AG04449 (cell line): ENCODE measurements at places on chromosomes 13 and 19.
A peak's percentile ranks its signal among the peaks of the same experiment; 100 is the strongest.

DNA sequence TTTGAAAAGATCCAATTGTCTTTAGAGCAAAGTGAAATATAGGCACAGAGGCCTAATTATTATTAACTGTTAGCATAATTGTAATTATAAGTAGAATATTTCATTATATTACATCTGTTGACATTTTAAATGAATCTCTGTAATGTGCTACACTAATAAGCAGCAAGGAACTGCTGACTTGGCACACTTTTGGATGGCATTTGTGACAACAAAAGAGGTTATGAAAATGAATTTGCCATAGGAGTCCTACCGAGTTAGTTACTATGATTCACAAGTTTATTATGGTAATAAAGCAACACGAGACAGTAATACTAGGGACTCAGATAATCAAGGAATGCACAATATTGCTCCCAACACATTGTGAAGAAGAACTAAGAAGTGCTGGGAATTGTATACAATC, 213.8 kb upstream of the PCDH9 start:
- DNase-seq = no peak

- DNase-seq = no peak
Measured at GRCh38 chr13:86725105-86725504, 925.9 kb upstream of the SLITRK6 start.

DNA sequence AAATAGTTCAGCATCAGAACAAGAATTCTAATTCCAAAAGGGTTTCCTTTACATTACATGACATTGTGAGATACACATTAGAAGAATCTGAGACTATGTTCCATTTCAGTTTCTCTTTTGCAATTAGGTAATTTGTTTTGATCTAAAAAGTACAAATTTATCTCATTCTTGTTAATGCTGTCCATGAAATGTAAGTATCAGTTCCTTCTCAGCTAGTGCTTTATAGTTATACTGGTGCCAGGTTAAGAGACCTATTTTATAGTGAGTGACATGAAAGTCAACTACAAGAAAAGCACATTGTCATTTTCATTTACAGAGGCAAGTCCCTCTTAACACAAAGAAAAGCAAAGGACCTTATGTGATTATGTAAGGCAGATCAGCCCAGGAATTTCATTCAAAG, 43.9 kb downstream of the RCBTB2 start:
- no peak for DNase-seq

DNA sequence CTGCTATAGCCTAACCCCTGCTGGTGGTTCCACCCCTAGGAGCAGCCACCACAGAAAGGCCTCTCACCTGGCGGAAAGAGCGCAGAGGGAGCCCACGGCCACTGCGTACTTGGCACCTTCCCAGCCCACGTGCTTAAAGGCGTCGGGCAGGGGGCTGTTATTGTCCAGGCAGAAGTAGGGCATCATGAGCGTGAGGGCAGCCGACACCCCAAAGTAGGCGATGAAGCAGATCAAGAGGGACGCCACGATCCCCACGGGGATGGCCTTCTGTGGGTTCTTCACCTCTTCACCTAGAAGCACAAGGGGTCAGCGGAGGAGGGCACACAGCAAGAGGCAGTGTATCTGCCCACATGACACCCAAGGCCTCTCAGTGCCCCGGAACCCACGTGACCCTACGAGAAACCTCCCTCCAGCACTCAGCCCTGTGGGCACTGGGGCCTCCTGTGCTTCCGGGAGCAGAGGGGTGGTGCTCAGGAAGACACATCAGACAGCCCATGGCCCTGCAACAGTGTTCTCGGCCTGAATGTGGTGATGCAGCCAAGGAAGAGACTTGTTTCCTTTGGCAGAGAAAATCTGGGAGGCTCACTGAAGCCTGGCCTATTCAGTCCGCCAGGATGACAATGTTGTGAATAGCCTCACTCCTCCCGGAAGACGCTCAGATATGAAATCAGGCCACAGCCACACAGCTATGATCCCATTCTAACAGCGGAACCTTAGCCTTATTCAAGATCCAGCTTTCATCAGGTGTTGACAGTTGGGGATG, 72.1 kb downstream of the SLC7A1 start:
- DNase-seq = no peak

GRCh38 chr13:37534181-37534580, 64.4 kb downstream of the POSTN start:
- peak; percentile 62 for DNase-seq
